RKO (cell line): ENCODE measurements at places on chromosomes 4 and X.

GRCh38 chr4:124478470-124478869, 234.1 kb downstream of the ANKRD50 start:
- no peak for DNase-seq

GRCh38 chrX:9622128-9622527, 143.5 kb downstream of the GPR143 start:
- DNase-seq: no peak

DNA sequence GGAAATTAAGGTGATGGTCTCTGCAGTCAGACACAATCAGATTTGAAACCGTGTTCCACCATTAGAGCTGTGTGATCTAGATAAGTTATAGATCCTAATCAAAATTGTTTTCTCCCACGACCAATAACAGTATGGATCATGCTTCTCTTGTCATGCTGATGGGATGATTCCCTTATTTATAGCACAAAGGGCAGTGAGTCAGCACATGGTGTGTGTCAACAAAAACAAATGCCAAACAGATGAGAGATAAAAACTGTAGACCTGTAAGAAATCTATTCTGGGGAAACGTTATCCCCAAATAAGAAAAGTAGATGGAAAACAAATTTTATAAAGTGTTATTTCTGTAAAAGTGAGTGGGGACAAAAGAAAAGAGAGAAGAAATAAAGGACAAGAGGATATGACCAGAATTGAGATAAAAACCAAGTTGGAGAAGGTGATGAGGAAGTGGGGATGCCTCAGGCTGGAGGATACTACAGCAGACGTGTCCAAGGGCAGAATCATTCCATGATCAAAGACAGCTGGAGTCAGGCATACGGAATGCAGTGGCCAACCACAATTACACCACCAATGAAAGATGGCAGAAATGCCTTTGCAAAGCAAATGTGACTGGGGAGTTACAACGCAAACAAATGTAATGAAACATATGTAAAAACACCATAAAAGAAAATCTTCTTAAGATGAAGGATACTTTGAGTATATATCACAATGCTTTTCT, 377.8 kb upstream of the PRKX start:
- DNase-seq: peak; percentile 2

DNA sequence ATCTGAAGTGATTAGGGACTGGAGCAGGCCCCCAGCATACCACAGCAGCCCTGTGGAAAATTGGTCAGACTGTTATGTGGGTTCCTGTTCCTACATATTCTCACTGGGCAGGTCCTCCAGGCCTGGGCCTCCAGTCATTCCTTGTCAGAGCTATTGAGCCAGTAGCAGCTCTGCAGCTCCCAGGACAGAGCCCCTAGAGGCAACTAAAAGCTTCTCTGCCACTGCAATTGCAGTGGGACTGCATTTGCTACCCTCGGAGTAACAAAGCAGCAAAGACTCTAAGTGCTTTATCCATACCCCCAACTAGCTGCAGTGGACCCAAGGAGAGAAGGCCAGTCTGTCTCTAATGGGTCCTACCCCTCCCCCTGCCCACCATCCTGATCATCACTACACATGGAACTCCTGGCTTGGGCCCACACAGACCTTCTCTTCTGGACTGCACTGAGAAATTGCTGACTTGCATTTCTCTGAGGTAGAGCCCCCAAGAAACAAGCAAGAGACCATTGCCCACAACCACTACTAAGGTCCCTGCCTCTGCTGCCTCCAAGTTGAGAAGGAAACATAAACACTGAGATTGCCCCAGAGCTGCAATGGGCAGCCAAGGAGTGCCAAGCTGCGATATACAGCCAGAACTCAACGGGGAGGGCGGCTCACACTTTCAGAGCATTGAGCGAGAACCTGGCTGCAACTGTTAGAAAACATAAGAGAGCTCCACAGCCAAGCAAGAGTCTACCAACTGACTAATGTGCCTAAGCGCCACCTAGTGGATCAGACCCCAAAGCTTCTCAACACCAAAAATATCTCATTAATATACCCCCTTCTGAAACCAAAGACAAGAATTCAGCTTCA, 738.7 kb upstream of the NDST4 start:
- peak; percentile 48 for DNase-seq

DNA sequence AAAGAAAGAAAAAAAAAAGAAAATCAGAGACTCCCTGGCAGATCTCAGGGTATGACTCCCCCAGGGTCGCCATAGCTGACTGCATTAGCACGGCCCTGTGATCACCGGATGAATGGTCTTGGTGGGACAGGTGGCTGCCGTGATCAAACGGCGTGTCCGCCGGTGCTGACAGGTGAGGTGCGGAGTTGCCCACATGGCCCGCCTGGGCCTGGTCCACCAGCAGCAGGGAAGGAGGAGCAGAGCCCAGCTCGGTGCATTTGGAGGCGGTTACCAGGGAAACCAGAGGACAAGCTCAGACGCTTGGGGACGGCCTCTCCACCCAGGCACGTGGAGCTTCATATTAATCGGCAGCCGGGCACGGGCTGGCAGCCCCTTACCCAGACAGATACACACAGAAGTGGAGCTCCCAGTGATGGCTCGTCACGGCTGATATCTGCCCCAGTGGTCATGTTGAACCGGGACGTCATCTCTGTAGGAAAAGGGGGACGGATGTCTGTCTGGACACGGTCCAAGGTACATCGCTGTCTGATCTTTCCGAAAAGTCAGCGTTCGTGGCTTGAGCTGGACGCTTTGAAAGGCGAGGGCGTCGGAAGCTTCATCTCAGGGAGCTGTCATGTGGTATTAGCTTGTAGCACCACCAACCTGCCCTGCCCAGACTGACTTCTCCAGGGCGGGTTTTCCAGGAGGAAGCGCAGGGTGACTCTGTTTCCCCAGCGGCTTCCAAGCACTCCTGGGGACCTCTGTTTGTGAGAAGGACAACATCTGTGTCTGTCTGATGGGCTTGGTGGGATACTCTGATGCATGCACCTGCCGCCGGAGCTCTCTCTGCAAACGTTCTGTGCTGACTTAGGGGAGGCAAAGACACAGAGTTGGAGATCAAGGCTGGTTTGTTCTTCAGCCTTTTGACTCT, 180.7 kb downstream of the CRLF2 start:
- DNase-seq: no peak

DNA sequence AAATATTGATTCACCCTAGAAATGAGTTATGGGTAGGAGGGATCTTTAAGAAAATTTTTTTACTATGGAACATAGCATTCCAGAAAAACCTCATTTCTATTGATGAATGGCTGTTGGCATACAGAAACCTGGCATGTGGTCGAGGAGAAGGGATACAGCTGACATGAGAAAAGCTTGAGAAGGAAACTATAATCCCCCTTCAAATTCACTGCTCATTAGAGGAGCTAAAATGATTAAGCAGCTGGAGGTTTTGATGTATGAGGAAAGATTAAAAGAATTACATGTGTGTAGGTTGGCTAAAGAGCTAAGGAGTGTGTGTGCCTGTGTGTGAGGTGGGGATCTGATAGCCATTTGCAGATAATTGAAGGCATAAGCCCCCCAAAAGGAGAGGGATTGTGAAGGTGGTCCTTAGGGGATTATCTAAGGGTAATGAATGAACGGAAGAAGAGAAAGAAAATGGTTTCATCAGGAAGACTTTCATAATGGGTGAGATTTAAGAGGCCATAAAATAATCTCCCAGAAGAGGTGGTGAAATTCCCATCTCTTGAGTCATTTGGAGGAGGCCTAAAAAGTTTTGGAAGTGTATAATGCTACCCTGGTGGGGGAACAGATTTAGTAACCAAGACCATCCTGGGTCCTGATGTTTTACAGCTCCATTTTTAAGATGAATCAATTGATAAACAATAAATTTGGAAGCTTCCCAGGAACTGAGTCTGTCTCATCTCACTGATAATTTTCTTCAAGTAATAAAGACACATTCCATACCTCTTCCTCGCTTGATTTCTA, 272.0 kb upstream of the HAND2 start:
- DNase-seq: no peak

- DNase-seq: peak; percentile 9
These were observed 157.6 kb downstream of the RASL11B start for GRCh38 chr4:53019485-53020382.

- no peak for DNase-seq
These were observed 111.5 kb downstream of the ASB9 start for GRCh38 chrX:15158350-15158735.

DNA sequence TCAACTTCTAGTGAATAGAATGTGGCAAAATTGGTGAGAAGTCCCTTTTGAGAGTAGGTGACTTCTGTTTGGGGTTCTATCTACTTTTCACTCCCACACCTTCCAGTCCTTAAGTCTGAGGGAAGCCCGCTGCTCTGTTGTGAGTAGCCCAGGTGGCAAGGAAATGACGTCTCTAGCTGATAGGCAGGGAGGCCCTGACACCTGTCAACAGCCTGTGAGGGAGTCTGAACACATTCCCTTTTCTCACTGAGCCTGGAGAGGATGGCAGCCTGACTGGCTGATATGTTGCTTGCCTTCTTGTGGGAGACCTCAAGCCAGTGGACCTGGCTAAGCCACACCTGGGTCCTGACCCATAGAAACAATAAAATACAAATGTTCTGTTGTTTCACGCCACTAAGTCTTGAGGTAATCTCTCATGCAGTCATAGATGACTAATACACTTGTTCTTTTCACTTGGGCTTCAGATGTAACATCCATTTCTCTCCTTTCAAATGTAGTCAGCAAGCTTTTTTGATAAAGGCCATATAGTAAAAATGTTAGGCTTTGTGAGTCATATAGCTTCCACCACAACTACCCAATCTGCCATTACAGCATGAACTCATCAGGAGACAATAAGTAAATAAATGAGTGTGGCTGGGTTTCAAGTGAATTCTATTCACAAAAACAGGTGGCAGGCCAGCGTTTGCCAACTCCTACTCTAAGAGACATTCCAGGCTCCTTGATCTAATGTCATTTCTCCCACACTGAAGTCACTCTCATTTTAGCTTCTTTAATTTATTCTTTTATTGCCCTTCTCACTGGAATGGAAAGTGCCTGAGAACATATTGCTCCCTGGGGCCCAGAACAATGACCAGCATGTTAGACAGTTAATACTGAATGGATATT, 265.1 kb upstream of the MAD2L1 start:
- DNase-seq: peak; percentile 23

GRCh38 chr4:56627375-56627774, 53.7 kb downstream of the HOPX start:
- no peak for DNase-seq

- no peak for DNase-seq
These were observed 2.1 kb upstream of the MTNR1A start for GRCh38 chr4:186557486-186557885.

- DNase-seq: peak; percentile 55
These were observed at the start of gene AREG for GRCh38 chr4:74444891-74445642. Gene AREG (plus strand): TSS chr4:74445136. CDS start chr4:74445346, 210 bp downstream.

GRCh38 chr4:14807856-14808255, 194.4 kb upstream of the CPEB2 start:
- DNase-seq: no peak

GRCh38 chr4:122814426-122814825, 12.2 kb upstream of the FGF2 start:
- no peak for DNase-seq

GRCh38 chr4:139692309-139693012, 26.8 kb downstream of the MGST2 start:
- no peak for DNase-seq

DNA sequence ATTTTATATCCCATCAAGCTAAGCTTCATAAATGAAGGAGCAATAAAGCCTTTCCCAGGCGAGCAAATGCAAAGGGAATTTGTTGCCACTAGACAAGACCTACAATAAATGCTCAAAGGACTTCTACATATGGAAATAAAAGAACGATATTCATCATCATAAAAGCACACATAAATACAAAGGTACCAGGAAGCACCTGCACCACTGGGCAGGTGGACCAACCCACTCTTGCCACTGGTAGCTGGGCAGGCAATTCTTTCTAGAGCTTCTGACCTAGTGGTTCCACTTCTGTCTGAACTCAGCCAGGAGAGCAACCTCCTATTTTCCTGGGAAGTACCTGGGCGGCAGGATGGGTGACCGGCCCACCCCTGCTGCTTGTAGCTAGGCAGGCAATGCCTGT, 237.2 kb upstream of the ITM2A start:
- DNase-seq: no peak

- no peak for DNase-seq
These were observed 118.1 kb upstream of the EMCN start for GRCh38 chr4:100635899-100636298.
